HS-27A (cell line): ENCODE measurements at places on chromosomes 11 and 22.
A peak's percentile ranks its signal among the peaks of the same experiment; 100 is the strongest.

DNA sequence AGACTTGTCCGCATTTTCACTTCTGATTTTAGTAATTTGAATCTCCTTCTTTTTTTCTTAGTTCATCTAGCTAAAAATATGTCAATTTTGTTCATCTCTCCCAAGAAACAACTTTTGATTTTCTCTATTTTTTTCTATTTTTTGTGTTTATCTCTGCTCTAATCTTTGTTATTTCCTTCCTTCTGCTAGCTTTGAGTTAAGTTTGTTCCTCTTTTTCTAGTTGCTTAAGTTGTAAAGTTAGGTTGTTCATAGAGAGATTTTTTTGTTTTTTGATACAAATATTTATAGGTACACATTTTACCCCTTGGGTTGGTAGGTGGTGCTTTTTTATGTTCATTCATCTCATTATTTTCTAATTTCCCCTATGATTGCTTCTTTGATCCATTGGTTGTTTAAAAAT lies 22.1 kb upstream of the XKR3 start:
- DNase-seq: no peak

DNA sequence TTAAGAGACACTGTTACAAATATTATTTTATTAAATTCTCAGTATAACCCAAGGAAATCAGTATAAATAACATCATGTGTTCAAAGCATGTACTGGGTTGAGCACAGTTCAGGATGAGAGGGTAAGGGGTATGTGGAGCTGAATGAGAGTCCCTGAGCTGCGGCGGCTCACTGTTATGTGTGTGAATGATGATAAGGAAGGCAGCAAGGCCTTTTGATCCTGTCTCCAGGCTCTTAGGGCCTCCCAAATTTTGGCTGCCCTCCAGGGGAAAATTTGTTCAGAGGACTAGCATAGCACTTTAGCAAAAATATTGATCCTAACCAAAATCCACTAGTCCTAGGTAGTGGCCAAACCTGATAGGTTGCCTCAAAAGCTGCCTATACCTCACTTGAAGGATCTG lies 86.1 kb upstream of the SPON1 start:
- no peak for DNase-seq

GRCh38 chr22:45996241-45997076 lies 19.5 kb upstream of the WNT7B start:
- DNase-seq: no peak

GRCh38 chr11:40819230-40819629 lies 640.2 kb downstream of the LRRC4C start:
- DNase-seq: no peak

- no peak for DNase-seq
Measured at GRCh38 chr11:64232967-64233315, 1.4 kb upstream of the VEGFB start.

DNA sequence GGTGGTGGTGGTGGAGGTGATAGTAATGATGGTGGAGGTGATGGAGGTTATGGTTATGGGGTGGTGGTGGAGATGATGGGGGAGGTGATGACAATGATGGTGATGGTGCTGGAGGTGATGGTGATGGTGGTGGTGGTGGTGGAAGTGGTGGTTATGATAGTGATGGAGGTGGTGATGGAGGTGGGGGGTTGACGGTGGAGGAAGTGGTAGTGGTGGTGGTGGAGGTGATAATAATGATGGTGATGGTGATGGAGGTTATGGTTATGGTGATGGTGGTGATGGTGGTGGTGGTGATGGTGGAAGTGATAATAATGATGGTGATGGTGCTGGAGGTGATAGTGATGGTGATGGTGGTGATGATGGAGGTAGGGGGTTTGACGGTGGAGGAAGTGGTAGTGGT lies 16.9 kb upstream of the WNT7B start:
- DNase-seq: no peak

DNA sequence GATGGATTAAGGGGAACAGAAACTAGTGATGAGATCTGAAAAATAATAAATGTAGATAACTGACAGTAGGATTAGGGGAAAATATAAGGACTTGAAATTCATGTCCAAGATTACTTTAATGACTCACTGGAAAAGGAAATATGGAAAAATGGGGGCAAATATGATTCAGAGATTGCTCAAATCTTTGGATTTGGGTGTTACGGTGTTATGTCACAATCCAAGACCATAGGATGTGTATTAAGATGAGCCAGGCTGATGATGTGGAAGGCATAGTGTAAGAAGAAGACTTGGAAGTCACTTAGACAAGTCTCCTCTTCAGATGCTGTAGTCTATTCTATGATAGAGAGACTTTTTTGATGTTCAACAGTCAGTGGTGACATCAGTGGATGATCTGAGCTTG lies 323.7 kb downstream of the LUZP2 start:
- peak; percentile 5 for DNase-seq

- no peak for DNase-seq
Measured at GRCh38 chr11:128415539-128415938, 171.8 kb downstream of the ETS1 start.

DNA sequence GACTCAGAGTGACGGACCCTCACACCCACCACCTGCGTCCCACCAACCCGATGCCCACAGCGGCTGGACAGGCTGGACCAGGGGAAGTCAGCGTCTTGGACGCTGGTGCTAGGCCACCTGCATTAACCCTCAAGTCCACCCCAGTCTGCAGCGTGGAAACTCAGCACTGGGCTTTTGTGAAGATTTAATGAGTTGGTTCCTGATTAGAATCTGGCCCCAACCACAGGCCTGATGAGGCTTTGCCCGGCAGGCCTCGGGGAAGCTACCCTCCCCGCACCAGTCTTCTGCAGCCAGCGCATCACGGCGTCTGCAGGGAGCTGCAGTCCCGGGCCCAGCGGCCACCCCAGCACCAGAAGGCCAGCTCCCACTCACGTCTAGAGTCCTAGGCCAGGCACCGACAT lies 101.0 kb downstream of the BRD1 start:
- no peak for DNase-seq

GRCh38 chr11:130892861-130893260 lies 23.4 kb downstream of the SNX19 start:
- DNase-seq: no peak

DNA sequence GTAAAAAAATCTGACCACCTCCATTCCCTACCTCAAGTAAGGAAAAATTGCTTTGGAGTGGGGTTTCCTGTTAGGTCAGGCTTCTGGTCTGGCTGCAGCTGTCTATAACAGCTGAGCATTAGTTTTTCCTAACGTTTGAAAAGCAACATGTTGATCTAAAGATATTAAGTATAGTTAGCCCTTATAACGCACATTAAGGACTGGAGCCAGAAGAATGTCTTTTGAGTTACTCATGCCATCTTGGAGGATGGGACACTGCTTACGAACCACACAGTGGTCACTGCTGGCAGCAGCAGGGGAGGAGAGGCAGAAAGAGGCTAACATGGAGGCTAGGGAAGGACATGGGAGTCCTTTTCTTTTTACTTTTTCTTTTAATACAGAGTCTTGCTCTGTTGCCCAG lies 44.1 kb upstream of the GDPD4 start:
- DNase-seq: peak; percentile 62

- DNase-seq: no peak
Measured at GRCh38 chr11:56764976-56765375, 16.5 kb upstream of the OR9G4 start.

DNA sequence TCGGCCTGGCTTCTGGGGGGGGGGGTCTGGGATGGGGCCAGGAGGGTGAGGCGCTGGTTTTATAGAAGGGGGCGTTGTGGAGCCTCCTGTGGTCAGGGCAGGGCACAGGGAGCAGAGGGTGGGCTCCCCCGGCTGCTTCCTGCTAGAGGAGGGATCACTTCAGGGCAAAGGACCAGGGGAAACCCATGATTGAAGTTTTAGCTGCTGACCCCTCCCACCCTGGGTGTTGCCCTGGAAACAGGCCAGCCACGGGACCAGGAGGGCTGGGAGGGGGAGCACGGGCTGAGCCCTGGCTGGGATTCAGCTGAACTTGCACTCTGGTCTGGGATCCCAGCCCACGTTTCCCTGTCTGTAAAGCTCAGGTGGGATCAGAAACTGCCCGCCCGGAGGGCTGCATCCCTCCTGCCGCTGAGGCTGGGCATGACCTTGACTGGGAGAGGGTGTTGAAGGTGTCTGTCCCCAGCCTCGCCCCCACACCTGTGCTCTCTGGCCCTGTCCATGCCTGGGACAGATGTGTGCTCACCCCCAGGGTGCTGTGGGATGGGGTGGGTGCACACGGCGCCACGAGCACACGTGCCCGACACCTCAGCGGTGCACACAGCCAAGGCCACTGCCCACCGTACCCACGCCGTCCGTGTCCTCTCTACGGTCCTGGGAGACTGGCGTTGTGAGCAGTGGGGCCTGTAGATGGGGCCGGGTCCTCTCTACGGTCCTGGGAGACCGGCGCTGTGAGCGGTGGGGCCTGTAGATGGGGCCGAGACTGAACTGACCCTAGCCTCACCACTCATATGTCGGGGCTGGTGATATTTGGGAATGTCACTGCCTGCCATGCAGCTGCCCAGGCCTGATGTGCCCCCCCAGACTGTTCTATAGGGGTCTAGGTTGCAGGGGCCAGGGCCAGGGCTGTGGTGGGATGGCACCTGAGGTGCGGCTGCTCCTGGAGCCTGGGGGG lies 2.3 kb downstream of the TSPAN4 start:
- DNase-seq: peak; percentile 76

DNA sequence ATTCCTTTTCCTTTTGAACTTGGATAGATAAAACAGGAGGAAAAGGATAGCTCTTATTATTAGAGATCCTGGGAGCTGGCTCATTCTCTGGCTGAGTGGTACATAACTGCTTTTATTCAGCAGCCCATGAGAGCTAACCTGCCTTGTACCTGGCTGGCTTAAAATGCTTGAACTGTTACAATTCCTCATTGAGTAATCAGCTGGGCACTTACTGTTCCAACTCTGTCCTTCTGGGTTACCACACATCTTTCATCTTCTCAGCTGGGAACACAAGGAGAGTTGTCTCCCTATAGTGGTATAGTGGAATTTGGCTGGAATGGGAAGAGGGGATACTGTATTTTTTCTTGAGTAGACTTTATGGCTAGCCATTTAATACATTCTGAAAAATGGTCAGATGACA lies 39.8 kb upstream of the SPTBN2 start:
- no peak for DNase-seq

GRCh38 chr11:9680028-9680427 lies 16.2 kb downstream of the SWAP70 start:
- DNase-seq: no peak

- DNase-seq: no peak
Measured at GRCh38 chr11:93169950-93170561, 27.7 kb downstream of the SLC36A4 start.

DNA sequence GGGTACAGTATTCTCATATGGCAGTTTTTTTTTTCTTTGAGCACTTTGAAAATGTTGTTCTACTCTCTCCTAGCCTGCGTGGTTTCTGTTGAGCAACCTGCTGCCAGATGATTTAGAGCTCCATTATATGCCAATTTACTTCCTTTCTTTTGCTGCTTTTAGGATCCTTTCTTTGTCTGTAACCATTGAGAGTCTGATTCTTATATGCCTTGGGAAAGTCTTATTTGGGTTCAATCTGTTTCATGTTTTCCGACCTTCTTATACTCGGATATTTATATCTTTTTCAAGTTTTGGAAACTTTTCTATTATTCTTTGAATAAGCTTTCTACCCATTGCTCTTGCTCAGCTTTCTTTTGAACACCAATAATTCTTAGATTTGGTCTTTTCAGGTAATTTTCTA lies 138.1 kb upstream of the RAG2 start:
- no peak for DNase-seq

DNA sequence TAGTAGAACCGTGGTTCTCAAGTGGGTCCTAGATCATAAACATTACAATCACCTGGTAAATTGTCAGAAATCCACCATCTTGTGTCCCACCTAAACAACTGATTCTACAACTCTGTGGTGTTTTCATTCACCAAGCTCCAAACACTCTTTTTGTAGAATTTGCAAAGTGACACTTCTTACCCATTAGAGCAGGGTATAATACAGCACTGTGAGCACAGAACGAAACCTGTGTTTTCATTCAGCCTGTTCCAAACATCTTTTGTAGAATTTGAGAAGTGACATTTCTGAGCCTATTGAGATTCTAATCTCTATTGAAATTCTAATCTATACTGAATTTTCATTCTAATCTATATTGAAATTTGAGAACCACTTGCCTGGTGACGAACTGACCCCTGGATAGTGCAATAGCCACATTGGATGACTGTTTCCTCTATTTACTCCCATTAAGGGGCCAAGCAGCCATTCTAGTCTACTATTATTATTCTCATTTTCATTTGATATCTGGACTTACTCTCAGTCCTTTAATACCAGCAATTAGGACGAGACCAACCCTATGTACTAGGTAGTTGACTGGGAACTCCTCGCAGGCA lies 616.6 kb downstream of the LRRC4C start:
- DNase-seq: no peak

DNA sequence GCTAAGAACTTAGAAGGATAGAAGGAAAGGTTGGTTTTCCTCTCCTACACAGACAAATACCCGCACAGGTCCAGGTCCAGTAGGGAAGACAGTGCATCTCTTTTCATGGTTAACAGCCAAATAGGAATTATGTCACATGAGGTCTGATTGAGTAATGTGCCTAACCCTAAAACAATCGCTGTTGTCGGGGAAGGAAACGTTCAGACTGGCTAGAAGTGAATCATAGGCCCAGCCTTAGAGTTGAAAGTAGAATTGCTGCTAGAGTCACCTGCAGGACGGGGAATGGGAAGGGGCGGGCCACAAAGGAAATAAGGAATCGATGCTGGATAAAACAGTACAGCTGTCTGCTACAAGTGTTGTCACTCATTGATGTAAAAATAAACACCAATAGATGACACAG lies 12.4 kb upstream of the HTATIP2 start:
- DNase-seq: no peak

DNA sequence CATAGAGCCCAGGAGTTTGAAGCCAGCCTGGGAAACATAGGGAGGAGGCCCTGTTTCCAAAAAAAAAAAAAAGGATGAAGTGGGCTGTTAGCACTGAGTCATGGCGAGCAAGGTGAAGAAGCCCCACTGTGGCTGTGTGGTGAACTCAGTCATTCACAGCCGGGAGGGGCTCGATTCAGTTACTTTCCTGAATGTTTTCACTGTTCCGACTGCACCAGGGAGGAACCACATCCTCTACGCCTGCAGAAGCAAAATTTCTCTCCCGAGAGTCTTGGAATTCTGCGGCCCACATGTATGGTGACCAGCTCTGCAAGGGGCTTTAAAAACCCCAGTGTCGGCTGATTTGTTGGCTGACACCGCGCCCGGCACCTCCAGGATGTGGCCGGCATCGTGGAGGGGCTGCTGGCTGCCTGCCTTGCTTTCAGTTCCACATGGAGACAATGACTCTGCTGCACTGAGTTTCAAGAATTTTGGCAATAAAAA lies 27.8 kb upstream of the GRAMD4 start:
- no peak for DNase-seq

GRCh38 chr11:92644595-92645445 lies 324.6 kb upstream of the MTNR1B start:
- DNase-seq: no peak
